Posterior cingulate gyrus (tissue), 11 donors: ENCODE measurements at places on chromosomes 12 and 14.

GRCh38 chr14:75470238-75470797, 42.5 kb downstream of the JDP2 start:
- DNase-seq: no peak

DNA sequence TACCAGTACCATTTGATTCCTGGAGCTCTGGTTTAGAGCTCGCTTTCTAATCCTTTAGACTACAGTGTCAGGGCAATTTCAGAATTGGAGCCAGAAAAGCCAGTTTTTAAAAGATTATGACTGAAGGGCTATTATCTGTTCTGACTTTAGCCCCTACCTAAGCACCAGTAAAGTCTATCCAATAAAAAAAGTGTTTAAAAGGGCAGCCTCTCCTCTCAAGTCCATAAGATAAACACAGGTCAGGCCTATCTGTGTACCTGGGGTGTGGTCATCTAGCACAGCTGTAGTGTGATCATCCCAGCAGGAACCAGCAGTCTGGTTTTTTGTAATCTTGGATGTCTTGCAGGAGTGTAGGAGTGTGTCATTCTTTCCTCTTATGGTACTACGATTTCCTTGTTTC, 6.6 kb downstream of the APPL2 start:
- no peak for DNase-seq

DNA sequence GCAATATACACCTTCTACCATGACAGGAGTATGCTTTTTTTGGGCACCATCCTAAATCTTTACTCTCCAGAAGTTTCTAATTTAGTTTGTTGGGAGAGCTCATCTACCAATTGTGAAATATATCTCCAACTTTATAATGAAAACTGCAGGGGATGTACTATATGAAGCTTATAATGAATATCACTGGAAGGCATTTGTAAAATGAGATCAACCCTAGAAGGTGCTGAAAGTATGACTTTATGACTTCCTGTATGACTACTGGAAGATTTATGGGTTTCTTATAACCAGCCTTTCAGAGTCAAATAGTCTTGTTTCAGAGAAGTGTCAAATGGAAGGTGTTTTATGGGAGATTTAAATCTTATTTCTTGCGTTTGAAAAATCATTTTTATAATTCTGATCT, 122.9 kb downstream of the MYRFL start:
- no peak for DNase-seq

DNA sequence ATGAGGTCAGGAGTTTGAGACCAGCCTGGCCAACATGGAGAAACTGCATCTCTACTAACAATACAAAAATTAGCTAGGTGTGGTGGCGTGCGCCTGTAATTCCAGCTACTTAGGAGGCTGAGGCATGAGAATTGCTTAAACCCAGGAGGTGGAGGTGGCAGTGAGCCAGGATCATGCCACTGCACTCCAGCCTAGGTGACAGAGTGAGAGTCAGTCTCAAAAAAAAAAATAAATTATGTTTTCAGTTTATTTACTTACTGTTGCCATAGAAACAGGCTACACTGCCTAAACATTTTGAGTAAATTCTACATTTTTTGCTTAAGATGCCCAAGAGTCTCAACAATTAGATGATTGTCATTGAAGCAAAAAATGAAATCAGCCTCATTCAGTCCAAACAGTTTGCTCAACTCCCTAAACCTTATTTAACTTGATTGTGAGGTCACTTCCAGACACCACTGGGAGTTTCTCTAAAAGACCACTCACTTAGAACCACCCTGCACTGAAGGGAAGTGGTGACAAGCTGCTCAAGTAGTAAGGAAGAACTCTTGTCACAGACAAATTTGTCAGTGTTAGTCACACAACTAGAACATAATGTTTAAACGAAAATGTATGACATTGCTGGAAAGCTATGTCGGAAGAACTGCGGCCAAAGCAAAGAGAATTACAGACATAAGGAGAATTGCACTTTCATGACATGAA, 9.8 kb upstream of the GNPNAT1 start:
- DNase-seq: no peak

DNA sequence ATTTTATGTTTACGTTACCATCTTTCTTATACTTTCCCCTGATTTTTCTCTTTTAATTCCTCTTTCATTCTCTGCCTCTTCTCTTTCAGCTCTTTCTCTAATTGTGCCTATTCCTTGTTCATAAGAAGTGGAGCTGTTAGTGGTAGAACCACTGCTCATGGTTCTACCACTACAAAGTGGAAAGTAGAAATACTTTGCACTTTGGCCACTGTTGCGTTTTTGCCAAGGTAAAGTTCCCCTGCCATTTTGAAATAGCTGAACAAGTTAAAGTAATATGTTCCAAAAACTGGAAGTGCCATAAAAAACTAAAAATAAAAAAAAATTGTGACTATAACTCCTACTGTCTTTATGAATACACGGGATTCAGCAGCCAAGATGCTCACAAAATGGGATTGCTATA, 130.6 kb downstream of the MON2 start:
- DNase-seq: no peak

DNA sequence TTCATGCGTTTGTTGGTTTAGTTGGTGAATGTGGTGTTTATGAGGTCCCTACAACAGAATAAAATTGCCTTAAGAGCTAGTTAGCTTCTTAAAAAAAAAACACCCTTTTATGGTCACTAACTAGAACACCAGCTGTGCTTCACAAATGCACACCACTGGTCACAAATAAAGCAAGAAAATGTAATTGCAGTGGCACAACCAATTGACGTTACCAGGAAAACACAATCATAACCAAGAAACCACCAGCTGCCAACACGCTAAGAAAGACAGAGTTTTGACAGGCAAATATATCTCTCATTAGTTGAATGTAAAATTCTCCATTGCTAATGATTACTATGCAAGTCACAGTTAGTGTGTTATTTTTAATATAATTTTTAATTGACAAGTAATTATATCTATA, 389.9 kb downstream of the ADAMTS20 start:
- no peak for DNase-seq

GRCh38 chr12:64895526-64895925, 71.1 kb downstream of the TBC1D30 start:
- DNase-seq: no peak

DNA sequence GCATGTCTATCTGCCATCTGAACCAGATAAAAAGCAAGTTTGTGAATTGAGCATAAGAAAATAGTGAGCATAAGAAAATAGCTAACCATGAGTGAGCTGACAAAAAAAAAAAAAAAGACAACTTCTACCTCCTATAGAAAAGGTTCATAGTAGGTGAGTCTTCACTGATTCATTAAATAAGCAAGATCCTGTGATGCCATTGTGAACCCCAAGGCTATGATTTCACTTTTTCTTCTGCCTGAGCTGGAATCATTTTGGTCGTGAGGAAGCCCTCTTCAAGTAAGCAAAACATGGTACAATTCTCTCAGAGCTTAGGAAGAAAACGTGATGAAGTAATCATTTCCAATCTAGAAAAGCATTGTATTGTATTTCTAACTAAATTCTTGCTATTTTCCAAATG, 1.2 kb downstream of the PIK3C2G start:
- DNase-seq: no peak

DNA sequence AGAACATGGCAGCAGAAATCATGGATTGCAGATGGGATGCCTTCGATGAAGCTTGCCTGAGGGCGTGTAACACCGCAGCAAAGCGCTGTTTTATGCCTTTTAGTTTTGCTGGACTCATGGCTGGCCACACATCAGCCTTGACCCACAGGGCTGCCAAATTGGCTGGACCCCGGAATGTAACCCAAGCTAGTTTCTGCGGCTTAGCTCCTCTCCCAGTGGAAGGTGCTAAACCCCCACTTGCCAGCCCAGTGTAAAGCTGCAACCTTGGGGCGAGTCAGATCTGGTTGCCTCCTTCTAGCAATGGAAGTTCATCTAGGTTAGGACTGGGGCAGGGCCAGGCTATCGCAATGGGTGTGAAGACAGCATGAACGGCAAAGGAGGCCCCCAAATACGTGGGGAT, 38.3 kb downstream of the MEG3 start:
- DNase-seq: no peak

DNA sequence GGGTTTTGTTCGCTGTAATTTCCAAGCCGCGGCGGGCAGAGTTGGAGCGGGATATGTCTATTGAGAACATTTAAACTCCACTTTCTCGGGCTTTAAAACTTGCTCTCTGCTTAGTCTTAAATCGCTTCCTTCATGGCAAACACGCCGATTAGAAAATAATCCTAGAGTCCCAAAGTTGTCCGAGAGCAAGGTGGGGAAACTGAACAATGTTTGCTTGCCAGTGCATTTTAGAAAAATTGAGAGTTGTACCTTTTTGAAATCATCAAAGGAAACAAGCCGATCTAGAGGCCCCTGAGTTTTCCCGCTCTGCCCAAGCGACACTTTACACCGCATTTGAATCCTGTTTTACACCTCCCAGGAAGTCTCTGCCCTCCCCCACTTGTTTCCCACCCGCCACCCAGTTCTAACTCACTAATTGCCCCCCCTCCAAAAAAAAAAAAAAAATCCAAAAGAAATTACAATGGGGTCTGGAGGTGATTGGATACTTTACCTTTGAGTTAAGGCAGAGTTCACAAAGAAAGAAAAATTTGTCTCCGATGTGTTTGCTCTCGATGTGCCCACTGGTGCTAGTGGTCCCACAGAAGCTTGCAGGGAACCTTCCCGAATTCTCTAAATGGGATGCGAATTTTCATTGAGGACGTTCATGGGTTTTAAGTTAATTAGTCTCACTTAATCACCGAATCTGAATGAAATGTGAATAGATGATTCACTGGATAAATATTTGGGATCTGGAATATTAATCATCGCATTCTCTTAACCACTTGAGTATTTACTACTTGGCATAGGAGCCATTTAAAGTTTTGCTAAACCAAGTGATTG, 2.3 kb downstream of the HMGA2 start:
- DNase-seq: no peak

- DNase-seq: no peak
Observed at GRCh38 chr12:93360688-93361087, 17.0 kb upstream of the NUDT4 start.

GRCh38 chr12:52433501-52434080, 580 bp downstream of the KRT75 start:
- DNase-seq: no peak

- no peak for DNase-seq
Observed at GRCh38 chr14:91654836-91655235, 77.0 kb downstream of the CATSPERB start.
